ENCODE measurements at places on chromosomes 3 and 15.

- H3K36me3 ChIP-seq = peaks cover 20% of the 10 kb centered on the region
- DNase-seq = peak; percentile 49
- H3K4me1 ChIP-seq = peaks cover 48% of the 10 kb centered on the region
- no peak overlapping the region for H3K4me3 ChIP-seq
- no peaks in the 10 kb centered on the region for H3K27me3 ChIP-seq
Observed at GRCh38 chr3:123692041-123692440, 107.2 kb upstream of the HACD2 start.

- H3K27me3 ChIP-seq = no peaks in the 10 kb centered on the region
- peaks cover 2% of the 10 kb centered on the region for H3K4me1 ChIP-seq
- no peak overlapping the region for H3K4me3 ChIP-seq
- no peaks in the 10 kb centered on the region for H3K36me3 ChIP-seq
Observed at GRCh38 chr3:189262746-189263145, 91.0 kb downstream of the TPRG1 start.

DNA sequence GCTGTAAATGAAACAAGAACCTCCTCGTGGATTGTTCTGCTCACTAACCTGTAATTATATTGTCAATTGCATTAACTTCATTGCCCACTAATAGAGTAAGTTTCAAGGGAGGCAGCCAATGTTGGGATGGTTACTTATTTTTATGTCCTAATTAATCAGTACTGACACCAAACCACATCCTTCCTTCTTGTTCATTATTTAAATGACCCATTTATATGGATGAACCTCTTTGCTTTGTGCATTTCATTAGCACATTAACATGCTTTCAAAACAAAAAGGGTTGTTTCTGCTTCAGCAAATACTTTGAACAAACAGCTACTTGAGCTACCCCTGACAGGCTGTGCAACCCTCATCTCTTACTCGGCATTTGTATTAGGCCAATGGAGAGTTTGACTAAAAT is 374.2 kb downstream of the MECOM start:
- no peak overlapping the region for H3K4me3 ChIP-seq
- H3K27ac ChIP-seq = no peak overlapping the region
- DNase-seq = no peak
- no peaks in the 10 kb centered on the region for H3K36me3 ChIP-seq
- no peaks in the 10 kb centered on the region for H3K27me3 ChIP-seq
- no peaks in the 10 kb centered on the region for H3K4me1 ChIP-seq

GRCh38 chr15:61137105-61137792 is 91.9 kb downstream of the RORA start:
- no peak overlapping the region for H3K27ac ChIP-seq
- H3K36me3 ChIP-seq = no peaks in the 10 kb centered on the region
- H3K4me1 ChIP-seq = peaks cover 8% of the 10 kb centered on the region
- H3K4me3 ChIP-seq = no peak overlapping the region
- no peaks in the 10 kb centered on the region for H3K27me3 ChIP-seq

DNA sequence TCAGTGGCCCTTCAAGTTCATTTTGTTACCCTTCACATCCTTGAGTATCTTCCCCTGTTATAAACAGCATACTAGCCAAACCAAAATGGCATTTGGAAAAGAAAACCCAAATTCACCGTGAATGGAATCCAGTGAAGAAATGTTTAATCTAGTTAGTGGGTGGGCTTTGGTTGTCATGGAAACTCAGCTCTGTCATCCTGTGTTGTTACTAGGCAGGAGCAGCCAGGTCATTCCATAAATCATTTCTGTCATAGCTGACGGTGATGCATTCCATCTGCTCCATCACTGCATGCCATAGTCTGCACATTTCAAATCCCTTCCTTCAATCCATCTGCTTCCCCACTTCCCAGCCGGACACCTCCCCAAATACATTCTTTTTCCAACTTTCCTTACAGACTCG is 140.4 kb upstream of the CGNL1 start:
- peak; percentile 59 for DNase-seq
- H3K36me3 ChIP-seq = peaks cover 52% of the 10 kb centered on the region
- no peak overlapping the region for H3K4me3 ChIP-seq
